ENCODE measurements at places on chromosomes 2 and 18.
A peak's percentile ranks its signal among the peaks of the same experiment; 100 is the strongest.

- peak; percentile 45 for DNase-seq
Measured at GRCh38 chr2:136025057-136025973, 39.9 kb upstream of the DARS1 start.

- DNase-seq, result no peak
Measured at GRCh38 chr2:98857001-98857400, 79.0 kb downstream of the CRACDL start.

- no peak for DNase-seq
Measured at GRCh38 chr2:2847209-2847676, 516.2 kb upstream of the MYT1L start.

DNA sequence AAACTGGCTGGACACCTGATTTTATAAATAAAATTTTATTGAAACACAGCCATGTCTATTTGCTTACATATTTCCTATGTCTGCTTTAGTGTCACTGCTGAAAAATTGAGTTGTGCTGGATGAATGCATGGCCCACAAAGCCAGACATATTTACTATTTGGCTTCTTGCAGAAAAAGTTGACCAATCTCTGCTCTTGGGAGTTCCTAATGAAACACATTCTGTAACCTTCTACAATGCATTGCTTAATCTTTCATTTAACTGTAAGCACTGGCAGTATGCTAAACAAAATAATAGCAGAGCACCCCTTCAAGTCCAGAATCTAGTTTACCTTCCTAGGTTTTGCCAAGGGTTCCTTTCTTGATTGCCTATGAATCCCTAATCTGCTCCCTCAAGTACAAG lies 17.7 kb upstream of the SERPINB7 start:
- no peak for DNase-seq

DNA sequence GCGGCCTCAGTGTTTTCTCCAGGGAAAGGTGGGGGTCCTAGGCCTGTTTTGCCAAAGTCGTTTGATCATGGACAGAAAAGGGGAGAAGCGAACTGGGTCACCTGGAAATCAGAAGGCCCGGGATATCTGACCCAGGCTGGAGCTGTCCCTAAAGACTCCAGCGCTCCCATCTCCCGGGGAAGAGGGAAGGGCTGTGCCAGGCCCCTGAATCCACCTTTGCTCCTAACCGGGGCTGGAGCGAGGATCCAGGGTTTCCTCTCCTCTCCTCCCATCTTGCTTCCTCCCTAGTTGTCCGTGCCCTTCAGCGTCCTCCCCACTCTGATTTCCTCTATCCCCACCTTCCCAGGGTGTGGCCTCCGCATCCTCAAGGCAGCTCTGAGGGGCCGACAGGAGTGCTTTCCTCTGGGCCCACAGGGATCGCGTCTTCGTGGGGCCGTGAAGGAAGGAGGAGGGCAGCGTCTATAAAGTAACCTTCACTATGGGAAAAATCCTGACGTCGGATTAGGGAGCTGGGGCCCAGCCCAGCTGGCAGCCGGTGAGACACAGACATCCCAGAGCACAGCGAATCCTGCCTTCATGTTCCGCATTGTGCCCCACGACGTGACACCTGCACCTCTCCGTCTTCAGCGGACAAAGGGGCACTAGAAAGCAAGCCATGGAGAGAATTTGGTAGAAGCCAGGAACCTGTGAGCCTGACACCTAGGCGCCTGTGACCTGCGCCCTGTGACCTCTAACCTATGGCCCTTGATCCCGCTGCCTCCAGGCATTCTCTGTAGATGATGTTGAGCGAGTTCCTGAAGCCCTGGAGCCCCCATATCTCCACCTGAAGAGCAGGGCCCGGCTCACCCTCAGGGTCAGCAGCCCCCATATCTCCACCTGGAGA lies 212.7 kb upstream of the SALL3 start:
- no peak for DNase-seq

DNA sequence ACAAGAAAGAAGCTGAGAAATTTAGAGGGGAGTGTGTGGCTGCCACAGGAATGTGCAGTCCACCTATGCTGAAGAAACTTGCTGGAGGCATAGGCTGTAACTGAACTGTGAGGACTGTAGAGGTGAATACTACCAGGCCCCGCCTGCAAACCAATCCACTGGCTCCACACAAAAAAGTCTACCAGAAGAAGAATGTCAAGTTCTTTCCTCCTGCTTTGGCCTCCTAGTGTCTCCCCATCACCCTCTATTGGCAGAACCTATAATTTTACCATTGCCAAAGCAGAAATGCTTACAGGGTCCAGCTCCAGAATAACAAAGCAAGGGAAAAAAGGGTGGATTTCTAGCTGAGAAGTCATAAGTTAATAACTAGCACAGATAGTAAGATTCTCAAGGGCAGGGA lies 5.9 kb upstream of the ATP5MC3 start:
- DNase-seq, result peak; percentile 34

DNA sequence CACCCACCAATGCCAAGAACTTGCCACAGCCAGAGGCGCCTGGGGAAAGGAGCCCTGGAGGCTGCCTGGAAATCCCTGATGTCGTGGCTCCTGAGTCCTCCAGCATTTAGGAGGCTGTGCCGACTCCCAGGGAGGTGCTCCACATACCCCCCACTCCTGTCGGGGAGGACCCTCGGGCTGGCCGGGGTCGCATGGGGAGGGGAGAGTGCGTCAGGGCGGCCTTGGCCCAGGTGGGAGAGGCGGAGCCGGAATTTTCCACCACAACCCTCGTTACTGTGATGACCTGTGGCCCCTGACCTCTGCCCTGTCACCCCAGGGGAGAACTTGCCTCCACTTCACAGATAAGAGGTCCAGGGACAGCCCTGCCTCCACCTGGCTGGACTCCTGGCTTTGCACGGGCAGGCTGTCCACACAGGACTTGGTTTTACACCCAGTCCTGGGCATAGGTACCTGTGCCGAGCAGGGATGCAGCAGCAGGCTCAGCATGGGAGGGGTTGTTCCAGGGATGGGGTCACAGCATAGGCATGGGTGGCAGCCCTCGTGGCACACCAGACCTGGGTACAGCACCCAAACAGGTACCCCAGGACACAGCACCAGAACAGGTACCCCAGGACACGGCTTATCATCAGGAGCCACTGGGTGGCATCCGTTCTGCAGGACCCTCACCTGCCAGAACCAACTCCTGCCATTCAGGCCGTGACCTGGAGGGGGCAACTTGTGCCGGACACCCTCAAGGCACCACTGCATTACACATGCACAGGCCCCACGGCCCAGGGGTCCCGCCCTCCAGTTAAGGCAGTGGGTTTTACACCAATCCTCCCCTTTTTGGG lies 12.3 kb upstream of the AGXT start:
- no peak for DNase-seq

DNA sequence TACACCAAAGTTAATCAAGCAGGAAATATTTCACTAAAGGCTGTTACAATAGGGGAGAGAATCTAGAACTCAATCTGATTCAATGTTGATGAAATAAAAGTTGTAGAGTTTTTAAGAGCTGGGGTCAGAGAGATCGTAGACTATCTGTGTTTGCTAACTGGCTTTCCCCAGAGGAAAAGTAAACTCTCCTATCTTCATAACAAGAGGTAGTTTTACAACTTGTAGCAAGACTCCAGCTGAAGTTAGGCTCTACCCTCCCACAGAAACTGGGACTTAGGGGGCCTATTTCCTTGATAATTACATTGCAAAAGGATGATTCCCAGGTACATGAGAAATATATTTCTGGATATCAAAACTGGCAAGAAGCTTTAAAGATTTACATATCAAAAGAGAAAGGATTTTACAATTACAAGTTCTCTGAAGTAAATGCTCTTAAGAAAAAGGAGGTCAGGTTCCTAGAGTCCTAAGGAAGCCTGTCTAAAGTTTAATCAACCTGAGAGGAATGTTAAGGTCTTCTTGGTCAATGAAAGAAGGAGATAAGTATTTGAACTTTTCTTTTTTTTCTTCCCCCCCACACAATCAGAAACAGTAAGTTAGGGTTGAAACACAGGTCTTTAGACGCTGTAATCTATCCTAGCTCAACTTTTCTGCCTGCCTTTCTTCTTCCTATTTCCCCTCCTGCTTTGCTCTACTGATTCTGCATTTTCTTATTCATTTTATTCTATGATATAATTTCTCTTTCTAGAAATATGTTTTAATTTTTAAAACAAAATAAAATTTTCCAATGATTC lies 692.2 kb upstream of the LINC00305 start:
- no peak for DNase-seq
